Effector memory CD8-positive, alpha-beta T cell (primary cell): ENCODE measurements at places on chromosomes 11 and 22.

GRCh38 chr11:63504054-63504453 is 1.8 kb upstream of the LGALS12 start:
- DNase-seq, result no peak

GRCh38 chr11:79807506-79807905 is 366.7 kb upstream of the TENM4 start:
- no peak for DNase-seq

DNA sequence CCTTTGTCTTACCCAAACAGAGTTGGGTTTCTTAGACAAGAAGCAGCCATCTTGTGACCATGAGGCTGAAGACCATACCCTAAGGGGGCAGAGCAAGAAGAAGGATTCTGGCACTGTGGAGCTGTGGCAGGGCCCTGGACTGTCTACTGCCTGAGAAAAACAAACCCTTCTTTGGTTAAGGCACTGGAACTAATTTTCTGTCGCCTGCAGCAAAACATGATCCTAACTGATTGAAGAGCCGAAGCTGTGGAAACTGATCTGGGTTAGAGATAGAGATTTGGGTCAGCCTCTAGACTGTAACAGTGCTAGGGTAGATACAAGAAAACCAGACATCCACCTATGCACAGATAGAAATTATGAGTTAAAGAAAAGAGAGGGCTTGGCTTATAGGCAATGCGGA is 11.3 kb upstream of the ACER3 start:
- no peak for DNase-seq

- no peak for DNase-seq
Measured at GRCh38 chr11:58060535-58060934, 29.8 kb downstream of the OR6Q1 start.
